Stimulated activated CD4-positive, alpha-beta T cell treated with anti-CD3 and anti-CD28 coated beads, Interleukin-4, amount 100 ng/mL, for 24 hours (primary cell): ENCODE measurements at places on chromosomes 7 and 10.

- no peak for DNase-seq
These were observed 111.0 kb downstream of the EGFR start for GRCh38 chr7:55129541-55130394.

DNA sequence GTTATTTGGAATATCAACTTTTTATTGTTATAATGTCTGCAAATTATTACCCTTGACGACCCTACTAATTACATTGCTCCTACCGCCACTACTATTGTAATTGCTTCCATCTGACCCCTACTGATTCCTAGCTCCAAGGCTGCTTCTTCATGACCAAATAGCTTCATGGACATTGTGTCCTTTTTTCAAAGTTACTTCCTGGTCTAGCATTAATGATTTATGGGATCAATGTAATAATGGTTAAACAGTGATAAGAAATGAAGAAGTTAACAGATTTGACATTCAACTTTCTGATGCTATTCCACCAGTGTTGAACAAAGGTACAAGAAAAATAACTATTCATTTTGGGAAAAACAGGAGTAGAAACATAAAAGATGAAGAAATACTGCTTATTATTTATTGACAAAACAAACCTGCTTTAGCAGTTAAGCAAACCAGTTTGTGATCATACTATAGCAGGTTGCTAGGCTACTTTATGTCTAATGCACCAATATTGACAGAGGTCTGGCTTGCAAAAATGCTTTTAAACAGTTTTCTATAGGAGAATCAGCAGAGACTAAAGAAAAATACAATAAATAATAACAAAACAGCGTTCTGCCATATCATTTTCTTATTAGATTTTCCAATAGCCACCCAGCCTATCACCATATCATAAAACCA is 125.8 kb downstream of the PCLO start:
- no peak for DNase-seq

GRCh38 chr10:69633673-69634635 is 3.9 kb downstream of the FAM241B start:
- peak; percentile 1 for DNase-seq

DNA sequence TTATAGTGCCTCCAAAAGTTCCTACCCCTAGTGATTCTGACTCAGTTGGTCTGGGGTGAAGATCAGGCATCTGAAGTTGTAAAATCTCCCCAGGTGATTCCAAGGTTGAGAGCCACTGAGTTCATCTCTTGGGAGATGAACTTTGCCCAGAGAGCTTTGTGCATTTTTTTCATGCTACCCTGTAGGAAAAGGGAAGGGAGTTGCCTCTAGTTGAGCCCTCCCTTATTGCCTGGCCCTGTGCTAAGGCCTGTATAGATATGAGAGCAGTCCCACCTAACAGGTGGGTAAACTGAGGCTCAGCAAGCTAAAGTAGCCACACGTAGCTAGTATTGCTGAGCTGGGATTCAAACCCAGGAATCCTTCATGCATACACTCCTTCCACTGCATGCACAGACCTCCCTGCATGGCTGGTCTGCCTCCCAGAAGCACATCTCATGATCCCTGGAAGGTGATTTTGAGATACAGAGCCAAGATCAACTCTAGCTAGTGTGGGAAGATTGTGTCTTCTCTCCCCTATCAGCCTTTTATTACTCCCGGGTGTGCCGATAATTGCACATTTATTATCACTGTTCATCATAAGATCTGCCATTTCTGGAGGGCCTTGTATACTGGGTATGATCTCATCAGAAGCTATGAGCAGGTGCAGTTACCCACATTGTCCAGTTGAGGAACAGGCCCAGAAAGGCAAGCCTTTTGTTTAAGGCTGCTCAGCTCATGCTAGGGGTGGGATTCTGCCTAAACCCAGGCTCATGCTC is 47.0 kb downstream of the TBATA start:
- DNase-seq = no peak

GRCh38 chr10:32927750-32928149 is 30.3 kb downstream of the ITGB1 start:
- no peak for DNase-seq

- no peak for DNase-seq
These were observed 3.3 kb downstream of the GRB10 start for GRCh38 chr7:50779427-50779826.

DNA sequence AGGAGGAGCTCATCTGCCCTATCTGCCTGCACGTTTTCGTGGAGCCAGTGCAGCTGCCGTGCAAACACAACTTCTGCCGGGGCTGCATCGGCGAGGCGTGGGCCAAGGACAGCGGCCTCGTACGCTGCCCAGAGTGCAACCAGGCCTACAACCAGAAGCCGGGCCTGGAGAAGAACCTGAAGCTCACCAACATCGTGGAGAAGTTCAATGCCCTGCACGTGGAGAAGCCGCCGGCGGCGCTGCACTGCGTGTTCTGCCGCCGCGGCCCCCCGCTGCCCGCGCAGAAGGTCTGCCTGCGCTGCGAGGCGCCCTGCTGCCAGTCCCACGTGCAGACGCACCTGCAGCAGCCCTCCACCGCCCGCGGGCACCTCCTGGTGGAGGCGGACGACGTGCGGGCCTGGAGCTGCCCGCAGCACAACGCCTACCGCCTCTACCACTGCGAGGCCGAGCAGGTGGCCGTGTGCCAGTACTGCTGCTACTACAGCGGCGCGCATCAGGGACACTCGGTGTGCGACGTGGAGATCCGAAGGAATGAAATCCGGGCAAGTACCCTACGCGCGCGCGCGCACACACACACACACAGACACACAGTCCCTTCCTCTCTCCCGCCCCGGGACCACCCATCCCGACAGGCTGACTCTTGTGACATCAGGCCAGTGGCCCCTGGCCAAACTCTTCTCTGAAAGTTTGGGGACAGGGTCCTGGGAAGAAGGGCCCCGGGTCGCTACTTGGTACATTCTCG is 538 bp downstream of the TRIM8 start:
- peak; percentile 78 for DNase-seq

DNA sequence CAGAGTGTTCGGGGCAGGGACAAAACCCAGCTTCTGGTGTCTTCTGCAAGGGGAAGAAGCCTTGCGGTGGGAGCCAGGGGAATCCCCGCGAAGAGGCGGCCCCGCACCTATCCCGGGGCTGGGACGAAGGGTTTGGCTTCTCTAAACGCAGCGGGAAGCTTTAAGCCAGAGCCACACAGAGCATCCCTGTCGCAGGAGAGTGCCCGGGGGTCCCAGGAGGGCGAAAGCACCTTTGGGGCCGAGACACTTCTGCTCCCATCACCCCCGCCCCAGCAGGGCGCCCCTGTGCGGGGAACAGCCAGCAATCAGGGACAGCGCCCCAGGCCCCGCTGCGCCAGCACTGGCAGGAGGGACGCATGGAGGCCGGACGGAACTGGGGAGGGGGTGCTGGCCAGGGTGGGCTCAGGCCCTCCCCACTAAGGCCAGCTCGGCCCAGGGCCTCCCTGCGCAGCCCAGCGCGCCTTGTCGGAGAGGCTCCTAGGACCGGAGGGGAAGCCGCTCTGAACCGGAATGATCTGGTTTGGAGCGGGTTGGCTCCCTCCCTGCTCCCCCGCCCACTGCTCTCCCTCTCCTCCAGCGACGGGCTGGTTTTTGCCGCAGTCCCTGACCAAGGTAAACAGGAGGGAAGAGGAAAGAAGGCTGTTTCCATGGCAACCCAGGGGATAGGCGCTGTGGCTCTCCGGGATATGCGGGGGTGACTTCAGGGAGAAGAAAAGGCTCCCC is 63.9 kb downstream of the TMEM209 start:
- DNase-seq = peak; percentile 55

DNA sequence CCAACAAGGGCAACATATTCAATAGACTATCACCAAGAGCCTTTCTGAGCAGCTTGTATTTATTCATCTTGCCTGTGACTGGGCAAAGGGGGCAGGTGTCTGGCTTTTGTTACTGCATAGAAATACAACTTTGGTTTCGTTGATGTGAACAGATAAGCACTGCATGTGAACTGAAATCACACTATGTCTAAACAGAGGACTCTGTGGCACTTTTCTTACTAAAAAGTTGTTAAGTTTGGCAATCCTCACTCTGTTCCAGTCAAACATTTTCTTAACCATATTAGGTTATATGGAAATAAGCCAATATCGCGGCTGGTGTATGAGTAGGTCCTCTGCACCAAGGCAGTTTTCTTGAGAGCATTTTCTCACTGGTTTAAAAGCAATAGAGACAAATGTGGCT is 48.5 kb downstream of the CALD1 start:
- no peak for DNase-seq
